ENCODE measurements at places on chromosomes 16 and 17.
A peak's percentile ranks its signal among the peaks of the same experiment; 100 is the strongest.

DNA sequence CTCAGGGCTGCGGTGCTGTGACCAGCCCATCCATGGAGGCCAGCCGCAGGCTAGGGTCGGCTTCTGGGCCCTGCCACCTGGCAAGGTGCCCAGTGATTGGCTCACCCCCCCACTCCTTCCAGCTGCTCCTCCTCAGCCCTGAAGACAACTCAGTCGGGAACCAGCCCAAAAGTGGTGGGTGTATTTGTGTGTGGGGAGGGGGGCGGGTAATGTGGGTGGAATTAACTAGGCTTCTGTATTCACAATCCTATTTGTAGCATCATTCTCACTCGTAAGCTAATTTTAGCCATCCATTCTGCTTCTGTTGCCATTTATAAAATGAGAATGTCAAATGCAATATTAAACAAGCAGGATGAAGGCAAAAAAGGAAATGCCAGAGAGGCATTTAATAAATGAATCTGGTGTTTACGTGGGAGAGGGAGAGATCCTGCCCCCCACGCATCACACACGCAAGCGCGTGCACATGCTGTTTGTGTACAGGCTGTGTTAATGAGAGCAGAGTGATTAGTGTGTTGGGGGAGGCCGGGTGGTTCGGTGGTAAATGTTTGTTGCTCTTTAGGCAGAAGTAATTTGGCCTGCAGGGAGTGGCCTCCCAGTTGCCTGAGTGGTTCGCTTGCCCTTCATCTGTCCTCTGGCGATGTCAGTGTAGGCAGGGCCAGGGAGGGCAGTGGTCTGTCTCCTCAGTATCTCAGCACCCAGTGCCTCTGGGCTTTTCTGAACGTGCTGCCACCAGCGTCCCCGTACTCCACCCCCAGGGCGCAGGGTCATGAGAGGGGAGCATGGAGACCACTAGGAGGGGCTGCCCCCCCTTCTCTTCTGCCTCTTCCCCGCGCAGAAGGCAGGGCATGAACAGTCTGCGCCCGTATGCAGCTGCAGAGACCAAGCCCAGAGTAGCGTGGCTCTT lies 140.1 kb downstream of the CCDC182 start:
- DNase-seq: no peak

DNA sequence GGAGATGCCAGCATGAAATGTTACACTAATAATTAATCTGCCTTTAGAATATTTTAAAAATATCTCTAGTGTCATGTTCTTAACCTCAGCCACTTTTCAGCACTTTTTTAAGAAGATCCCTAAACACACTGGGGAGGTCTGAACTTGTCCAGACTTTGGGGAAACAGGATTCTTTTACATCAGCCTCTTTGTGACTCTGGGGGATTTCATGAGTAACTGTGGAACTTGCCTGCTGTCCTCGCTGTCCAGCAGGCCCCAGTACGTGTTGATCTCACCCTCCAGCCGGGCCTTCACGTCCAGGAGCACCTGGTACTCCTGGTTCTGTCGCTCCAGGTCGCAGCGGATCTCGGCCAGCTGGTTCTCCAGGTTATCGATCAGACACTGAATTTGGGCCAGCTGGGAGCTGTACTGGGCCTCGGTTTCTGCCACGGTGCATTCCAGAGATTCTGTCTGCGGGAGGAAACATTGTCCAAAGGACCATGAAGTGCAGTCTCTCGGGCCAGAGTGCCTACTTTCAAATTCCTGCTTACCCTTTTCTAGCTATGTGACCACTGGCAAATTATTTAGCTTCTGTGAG lies 5.5 kb downstream of the KRT40 start:
- no peak for DNase-seq

DNA sequence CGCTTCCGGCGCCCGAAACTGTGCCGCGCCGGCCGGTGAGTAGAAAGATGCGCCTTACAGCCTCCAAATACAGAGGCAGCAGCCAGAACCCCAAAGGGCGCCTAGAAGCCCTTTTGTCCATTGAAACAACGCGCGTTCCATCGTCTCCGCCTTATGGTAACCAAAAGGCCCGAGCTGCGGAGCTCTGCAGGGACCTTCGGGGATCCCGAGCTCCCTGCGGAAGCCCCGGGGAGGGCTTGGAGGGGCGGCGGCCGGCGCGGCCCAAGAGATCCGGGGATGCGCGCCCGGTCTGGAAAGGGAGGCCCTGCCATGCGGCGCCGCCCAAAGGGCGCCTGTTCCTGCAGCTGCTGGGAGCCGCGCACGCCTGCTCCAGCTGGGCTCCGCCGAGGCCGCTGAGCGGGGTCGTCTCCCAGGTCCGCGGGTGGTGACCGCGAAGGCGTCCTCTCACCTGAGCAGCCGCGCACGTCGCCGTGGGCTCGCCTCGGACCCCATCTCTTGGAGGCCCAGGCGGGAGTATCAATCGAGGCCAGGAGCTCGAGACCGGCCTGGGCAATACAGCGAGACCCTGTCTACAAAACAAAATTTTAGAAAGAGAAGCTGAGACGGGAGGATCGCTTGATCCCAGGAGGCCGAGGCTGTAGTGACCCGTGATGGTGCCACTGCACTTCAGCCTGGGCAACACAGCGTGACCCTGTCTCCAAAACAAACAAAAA lies 742 bp upstream of the FBXO31 start:
- no peak for DNase-seq

DNA sequence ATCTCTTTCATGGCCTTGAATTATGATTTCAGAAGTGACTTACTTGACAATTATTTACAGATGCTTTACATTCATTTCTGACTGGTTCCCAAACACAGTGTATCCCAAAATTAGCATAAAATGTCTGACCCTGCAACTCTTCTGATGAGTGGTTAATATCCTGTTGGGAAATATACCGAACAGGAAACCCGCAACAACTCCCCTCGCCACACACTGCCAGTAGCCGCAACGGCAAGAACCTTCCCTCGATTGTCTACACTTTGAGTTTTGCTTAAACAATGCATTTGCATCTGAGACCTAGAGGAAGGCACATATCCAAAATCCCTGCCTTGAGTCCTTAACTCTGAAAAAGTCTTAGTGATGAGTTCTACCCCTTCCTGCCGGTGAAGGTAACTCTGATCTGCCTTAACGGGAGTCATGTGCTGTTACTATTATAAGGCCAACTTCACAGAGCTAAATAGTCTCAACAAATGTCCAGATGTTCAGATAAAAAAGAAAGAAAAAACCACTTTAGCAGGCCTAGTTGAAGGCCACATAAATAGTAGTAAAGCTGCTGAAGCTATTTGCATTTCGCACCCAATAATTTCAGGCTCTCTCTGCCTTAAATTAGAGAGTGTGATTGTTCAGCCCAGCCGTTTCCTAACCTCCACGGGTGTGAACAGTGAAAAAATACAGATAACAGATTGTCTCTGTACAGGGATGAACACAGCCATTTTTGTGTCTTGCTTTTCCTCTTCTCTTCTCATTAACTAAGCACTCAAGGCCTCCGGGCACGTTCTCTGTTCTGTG lies 321.1 kb downstream of the HS3ST3B1 start:
- DNase-seq: no peak

DNA sequence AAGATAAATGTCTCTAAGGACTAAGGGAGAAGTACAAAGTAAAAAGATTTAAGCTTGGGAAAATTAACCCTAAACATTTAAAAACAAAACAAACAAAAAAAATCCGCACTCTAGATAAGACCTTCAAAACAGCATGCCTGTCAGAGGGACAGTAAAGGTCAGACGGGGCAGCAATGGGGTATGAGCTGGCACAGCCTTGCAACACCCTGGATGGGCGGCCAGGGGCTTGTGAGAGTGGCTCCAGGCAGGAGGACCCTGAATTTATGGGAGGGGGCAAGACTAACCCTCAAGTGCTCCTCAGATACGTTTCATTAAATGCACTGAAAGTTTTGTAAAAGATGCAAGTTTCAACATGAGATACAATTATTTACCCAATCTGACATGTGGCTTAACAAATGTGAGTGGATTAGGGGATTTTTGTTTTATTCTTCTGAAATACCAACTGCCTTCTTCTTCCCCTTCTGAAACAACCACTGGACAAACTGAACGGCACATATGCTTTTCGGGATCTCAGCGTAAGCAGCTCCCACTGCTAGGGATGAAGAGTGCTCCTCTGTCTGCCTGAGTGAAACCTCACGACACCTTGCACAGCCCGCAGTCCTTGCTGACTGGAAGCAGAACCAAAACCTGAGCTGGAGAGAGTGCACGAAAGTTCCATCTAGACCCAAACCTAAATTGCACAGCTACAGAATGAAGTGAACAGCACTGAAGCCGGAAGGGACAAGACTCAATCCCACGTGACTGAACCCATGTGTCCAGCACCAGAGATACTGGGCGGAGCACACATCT lies 128.4 kb downstream of the ANKRD11 start:
- DNase-seq: no peak

DNA sequence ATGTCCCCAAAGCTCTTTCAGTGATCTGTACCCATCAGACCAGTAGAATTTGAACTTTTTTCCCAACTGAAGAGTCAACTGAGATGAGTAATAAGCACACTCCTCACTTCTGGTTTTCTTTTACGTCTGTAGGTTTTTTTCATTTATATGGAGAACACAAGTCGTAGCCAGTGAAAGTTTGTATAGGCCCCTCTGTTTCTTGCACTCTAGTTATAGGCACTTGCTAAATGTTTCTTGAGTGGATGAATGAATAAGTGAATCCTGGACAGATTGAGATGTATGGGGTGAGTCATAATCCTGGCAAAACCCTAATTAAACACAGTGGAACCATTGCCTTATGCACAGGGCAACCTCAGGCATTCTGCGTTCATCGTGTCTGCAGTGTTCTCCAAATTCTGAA lies 193.7 kb upstream of the TBX2 start:
- no peak for DNase-seq

- peak; percentile 57 for DNase-seq
These were observed 5.7 kb downstream of the GRN start for GRCh38 chr17:44350733-44351226.

- no peak for DNase-seq
These were observed 213.6 kb upstream of the CDH5 start for GRCh38 chr16:66152823-66153393.

DNA sequence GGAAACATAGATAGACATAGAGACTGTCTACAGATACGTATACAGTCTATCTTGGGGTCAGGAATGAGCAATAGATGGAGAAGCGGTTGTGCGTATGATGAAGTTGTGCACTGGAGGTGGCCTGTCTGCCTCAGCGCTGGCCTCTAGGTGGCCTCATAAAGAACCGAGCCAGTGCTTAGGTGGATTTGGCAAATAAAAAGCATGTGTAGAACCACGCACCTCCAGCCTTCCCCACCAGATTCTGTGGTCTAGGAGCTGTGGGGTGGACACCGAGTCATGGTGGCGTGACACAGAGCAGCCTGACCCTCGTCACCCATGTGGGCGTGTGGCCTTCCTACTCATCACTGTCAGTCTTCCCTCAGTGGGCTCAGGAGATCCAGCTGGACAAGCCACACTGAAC lies 34.0 kb downstream of the PGS1 start:
- no peak for DNase-seq

DNA sequence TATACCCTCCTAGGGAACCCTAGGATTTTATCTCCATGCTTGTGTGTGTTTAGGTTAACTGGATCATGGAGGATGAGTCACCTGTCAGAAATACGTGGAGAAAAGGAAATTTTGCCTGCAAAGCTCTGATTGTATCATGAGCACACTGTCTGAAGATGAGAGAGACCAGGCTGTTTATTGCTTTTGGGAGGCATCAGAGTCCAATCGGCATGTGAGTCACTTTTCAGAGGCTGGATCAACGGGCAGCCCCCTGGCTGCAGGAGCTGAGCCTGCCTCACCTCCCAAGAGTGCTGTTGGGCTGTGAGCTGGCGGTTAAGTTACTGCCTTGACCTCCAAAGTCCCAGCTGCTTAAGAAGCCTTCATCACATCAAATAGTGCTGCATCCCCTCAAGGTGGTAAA lies 41.5 kb upstream of the MED9 start:
- DNase-seq: no peak

DNA sequence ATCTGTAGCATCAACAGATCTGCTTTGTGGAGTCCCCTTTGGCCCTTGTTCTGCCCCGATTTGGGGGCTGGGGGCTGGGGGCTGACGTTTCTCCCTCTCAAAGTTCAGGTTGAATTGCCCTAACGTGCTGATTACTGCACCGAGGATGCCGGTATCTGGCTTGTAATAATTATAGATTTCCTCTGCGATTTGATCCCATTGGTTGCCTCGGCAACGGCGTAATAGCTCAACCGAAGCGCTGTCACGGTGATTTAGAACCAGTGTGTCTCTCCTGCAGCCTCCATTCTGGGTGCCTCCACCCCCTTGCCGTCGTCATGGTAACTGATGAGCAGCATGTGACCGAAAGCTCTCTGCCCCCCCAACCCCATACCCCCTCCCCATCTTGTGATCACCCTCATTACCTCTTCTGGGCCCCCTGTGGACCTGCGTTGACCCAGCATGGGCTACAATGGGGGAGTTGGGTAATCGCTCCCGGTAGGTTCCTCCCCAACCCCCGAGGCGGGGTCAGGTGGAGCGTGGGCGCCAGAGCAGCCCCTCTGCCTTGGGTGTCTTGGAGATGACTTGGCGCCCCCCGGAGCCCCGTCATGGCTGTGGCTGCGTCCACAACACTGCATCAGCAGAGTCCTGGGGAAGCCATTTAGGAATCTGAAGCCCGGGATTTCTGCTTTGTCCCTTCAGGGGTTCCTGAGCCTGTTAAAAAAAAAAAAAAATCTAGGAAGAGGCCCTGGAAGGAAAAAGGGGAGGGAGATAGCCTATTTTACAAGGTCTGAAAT lies 38.4 kb downstream of the ABAT start:
- no peak for DNase-seq

- DNase-seq: no peak
These were observed 302.3 kb downstream of the SHISA9 start for GRCh38 chr16:13203725-13204124.

DNA sequence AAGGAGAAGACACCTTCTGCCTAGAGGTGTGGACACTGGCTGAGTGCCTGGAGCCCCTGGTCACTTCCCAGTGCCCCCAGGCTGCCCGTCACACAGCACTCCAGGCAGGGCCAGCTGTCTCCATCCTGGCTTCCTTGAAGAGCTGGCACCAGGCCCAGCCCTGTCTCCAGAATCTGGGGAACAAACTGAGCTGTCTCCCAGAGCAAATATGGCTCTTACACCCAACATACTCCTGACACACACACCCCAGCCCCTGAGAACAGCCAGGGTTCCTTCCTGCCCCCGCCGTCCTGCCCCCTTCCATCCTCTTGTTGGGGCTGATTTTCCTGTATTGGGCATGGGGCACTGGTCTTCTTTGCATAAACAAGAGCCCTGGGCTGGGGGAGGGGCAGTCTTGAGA lies 9.1 kb downstream of the NHERF1 start:
- no peak for DNase-seq

All from stimulated activated CD8-positive, alpha-beta memory T cell treated with anti-CD3 and anti-CD28 coated beads, Interleukin-2, amount 100 ng/mL, for 1 hour (primary cell).